ENCODE measurements at places on chromosomes 16 and 17. TPM values are rescaled to one million over a fixed set of nuclear protein-coding genes. Genes with fewer than 3 reads are reported as not detected.
A peak's percentile ranks its signal among the peaks of the same experiment; 100 is the strongest.

Gene METRNL
- total RNA-seq, result 74.2 TPM

Gene RDM1
- not detected for total RNA-seq

DNA sequence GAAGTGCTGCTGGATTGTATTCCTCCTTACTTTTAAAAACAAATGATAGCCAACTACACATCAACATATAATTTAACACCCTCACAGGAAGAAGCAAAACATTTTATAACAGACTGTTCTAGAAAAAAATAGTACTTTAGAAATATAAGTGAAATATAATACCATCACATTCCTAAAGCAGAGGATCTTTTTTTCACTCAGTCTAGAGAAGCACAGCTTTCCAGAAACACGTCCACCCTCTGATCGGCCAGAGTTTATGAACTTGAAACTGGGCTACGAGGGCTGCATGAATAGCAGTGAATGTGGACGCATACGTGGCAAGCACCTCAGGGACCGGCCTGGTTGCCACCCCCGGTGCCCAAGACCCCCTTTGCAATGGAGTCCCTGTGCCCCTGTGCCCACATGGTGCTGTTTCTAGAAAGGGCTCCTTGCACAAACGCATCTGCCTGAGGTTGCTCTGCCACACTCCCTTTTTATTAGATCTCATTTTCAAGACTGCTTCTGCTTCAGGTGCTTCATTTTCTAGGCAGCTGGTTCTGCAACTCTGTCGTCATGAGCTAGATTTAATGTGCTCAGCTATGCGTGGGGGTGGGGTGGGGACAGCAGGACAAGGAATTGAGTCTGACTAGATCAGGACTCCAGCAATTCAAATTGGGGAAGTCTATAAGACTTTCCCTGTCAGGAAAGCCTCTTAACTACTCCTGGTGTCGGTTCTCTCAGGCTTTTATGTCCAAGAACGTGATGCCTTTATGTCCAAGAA lies 29.1 kb upstream of the ERN1 start:
- DNase-seq, result peak; percentile 80

Gene HS3ST4
- total RNA-seq, result 1.4 TPM

Gene NUP93
- total RNA-seq, result 29.9 TPM

- DNase-seq, result no peak
These were observed 7.4 kb downstream of the HS3ST3A1 start for GRCh38 chr17:13594310-13594709.

DNA sequence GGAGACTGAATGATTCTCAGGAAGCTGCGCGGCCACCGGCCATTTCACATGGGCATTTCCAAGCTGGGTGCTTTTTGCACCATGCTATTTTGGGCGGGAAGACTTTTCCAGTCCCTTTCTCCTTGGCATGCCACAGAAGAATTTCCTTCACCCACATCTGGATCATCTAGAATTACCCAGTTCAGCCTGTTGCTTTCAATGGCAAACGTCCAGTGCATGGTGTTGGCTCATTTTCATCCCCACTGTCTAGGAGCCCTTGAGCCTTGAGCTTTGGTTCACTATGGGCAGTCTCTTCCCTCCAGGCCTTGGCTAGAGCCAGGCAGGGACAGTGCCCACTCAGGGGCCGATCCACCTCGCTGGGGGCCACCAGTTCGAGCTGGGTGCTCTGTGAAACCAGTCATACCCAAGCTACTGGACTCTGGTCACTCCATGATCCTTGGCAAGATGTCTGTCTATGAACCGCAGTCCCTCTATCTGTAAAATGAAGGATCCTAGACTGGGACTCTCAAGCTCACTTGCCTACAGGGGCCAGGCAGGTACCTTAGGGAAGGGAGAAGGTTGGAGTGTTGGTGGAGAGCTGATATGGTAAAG lies 71.1 kb downstream of the CYLD start:
- no peak for DNase-seq

GRCh38 chr17:57016764-57017116 lies 38.8 kb downstream of the SCPEP1 start:
- DNase-seq, result peak; percentile 32

DNA sequence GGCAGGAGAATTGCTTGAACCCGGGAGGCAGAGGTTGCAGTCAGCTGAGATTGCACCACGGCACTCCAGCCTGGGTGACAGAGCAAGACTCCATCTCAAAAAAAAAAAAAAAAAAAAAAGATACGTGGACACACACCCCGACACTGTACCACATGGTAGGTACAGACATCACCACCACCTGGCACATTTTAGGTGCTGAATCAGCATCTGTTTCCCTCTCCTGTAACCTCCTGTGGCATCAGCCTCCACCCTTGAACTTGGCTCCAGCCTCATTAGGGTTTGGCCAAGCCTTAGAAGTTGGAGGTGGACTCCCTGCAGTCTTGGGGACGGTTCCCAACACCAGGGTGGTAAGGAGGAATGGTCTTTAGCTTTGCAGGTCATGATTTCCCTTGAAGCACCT lies 46.0 kb downstream of the XYLT1 start:
- DNase-seq, result no peak

GRCh38 chr17:44170499-44171201 lies at the start of gene ASB16:
Gene ASB16 (plus strand): TSS chr17:44170704. CDS start chr17:44170790, 86 bp downstream.
- peak; percentile 52 for DNase-seq

DNA sequence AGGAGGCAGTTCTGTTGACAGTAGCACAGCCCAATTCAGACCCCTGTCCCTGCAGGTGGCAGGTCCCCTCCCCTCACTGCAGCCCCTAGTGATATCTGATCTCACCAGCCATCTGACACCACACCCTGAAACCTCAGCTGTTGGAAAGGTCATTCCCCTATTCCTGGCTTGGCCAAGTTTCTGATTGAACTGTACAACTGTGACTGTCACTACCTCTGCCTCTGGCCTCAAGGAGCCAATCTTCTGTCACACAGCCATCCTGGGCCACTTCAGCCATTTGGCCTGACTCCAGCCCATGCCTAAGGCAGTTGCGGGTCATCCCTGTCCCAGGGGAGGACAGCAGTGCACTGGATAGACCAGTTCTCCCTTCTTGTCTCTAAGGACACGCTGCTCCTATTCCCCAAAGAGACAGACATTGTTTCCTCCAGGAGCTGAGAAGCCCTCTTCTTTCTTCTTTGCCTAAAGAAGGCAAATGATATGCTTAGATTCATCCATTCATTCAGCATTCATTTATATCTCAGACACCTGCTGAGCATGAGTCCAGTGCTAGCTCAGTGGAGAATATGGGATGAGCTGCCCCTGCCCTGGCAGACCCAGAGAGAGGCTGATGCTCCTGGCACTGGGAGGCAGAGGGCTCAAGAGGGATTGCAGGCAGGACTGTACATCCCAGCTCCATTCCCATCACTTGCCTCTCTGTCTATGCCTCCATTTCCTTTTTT lies 4.6 kb upstream of the ALDOA start:
- DNase-seq, result no peak

DNA sequence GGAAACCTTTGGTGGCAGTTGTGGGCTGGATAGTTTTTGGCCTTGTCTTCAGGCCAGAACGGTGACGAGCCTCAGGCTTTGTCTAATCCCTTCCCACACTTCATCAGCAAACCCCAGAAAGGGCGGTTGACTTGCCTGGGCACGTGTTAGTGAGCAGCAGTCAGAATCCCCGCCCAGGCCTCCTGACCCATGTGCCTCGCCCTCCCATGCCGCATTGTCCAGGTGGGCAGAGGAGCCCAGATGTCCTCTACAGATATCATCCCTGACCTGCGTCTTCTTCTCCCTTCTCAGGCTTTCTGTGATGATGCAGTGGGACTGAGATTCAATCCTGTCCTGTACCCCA lies 82.5 kb downstream of the OR1D5 start:
- no peak for DNase-seq

- no peak for DNase-seq
These were observed 184.6 kb upstream of the HSBP1 start for GRCh38 chr16:83623091-83623730.

Gene MYH13
- total RNA-seq, result not detected

DNA sequence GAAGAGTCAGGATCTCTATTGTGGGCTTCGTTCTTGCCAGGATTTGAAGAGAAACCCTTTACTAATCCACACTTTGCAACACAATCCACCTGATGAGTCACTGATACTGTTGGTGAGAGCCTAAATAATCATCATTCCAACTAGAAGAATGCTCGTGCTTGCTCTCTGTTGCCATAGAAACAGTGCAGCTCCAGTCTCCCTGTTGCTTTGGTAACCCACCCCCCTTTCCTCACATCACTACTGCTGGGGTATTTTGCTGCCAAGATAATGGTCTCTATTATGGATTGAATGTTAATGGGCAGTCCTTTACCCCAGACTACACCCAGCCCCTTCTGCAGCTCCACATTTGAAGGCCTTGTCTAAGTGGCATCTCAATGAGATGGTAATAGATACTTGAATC lies 190.4 kb downstream of the ABCC12 start:
- no peak for DNase-seq

Gene SCN4A
- total RNA-seq, result under 0.01 TPM

Gene AATK
- total RNA-seq, result 1.4 TPM

GRCh38 chr16:64880994-64881393 lies 240.9 kb downstream of the CDH11 start:
- DNase-seq, result no peak

DNA sequence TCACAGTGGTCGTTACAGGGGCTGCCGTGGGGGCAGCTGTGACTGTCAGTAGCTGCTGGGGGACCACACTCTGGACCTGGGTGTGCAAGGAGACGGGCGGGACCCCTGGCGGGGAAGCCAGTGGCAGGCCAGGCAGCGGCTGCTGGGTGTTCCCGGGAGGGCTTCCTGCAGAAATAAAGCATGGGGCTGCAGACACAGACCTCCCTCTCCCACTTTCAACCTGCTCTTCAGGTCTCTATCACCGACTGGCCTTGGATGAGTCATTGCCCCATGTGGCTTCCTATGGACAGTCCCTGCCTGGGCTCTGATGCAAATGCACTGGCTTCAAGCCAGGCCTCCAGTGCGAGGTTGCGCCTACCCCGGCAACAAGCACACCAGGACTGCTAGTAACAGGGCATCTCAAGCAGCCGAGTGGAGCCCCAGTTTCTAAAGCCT lies 17.2 kb downstream of the SREBF1 start:
- no peak for DNase-seq

Gene COL1A1
- 6,804 TPM for total RNA-seq

GRCh38 chr17:27378482-27379175 lies 77.6 kb upstream of the KSR1 start:
- DNase-seq, result peak; percentile 33

DNA sequence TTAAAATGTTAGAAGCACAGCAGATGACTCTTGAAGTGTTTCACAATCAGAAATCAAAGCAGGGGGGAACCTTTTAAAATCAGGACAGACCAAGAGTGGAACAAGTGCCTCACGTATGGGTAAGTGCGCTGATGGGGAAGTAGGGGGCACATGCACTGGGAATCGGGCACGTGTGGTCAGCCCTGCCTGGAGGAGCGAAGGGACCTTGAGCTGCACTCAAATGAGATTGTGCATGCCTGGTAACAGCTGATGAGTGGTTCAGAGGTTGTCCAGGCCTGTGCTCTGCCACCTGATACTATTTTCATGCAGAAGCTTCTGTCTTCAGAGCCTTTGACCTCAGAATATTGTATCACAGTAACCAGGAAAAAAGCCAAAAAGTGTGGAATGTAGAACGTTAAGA lies 13.7 kb upstream of the XYLT2 start:
- DNase-seq, result no peak

DNA sequence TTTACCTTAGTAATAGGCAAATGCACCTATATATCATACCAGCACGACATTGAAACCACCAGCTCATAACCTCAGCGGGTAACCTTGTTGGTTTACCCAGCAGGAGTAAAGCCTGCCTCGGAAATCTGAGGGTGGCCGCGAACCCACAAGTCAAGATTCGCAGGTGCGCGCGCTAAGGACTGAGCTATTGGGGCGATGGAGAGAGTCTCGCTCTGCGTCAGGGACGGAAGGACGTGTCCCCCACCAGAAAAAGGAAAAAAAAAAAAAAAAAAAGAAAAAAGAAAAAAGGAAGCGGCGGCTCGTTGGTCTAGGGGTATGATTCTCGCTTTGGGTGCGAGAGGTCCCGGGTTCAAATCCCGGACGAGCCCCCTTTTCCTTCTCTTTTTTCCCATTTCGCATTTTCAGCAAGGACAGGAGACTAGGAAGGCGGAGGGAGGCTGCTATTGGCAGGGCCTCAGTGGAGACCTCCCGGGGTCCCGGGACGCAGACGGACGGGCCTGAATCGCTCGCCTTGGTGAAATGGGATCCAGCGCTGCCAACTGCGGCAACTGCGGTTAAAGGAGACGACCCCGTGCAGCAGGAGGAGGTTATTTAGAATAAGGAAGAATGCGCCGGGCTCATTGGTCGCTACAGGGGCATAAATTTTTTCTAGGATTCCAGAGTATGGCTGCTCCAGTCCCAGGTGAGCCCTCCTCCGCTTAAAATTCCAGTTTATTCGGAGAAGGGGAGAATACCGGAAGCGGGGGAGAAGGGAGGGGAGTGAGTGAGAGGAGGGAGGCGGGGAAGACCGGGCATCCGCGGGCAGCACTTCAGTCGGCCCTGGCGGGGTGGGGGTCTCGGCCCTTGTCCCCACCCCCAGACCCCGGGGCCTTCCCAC lies at the start of gene OR1F1:
TSS of gene OR1F1 (plus strand) at position 407 of the 877 bp plus-strand sequence.
- no peak for DNase-seq

DNA sequence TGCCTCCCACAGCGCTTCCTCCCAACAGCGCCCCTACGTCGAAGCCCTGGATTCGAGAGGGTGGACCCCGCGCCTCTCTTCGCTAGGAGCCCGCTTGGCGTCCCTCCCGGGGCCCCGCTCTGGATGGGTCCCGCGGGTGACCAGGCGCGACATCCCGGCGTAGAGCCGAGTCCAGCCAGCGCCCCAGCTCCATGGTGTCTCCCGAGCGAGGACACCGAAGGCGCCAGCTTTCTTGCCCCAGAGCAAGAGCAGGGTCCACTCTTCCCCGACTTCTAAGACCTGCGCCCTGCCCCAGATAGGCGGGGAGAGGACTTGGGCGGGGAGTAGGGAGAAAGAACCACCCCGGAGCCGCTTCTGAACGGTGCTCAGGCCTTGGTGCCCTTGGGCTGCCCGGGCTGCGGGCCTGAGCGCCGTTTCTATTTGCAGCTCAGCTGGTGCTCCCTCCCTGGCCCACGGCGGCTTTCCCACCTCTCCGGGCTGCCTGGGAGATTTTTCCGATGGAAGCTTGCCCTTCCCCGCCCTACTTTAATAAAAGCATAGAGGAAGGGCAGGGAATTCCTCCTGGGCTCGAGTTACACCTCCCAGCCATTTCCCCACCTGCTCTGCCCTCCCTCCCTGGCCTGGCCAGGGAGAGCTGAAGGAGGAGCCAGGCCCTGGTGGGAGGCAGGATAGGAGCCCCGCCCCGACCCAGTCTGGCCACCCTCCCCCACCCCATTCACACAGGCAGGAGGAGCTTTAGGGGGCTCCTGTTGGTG lies 1.8 kb downstream of the MMP15 start:
- DNase-seq, result peak; percentile 38

Measured in umbilical cord (tissue), 2 donors.